ENCODE measurements at places on chromosomes 12 and 14. TPM values are rescaled to one million over a fixed set of nuclear protein-coding genes. Genes with fewer than 3 reads are reported as not detected.

Gene FSCB
- 0.14 TPM for total RNA-seq

Gene ITPK1
- total RNA-seq, result 28.9 TPM

DNA sequence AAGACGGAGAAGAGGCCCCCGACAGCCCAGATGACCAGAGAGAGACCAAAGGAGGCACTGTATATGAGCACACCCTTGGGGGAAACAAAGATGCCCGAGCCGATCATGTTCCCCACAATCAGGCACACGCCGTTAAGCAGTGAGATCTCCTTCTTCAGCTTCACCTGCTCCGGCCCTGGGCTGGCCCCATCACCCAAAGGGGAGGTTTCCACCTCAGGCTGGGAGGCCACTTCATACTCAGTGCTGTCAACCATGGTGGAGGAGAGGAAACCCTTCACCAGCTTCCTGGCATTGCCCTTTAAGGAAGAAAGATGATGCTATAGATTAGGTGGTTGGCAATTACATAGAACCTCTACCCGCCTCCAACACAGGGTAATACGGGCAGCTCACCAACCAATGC is 2.1 kb downstream of the SLC7A7 start:
- H3K36me3 ChIP-seq, result no peaks in the 10 kb centered on the region
- no peak overlapping the region for H3K27ac ChIP-seq
- no peaks in the 10 kb centered on the region for H3K27me3 ChIP-seq

- no peaks in the 10 kb centered on the region for H3K27me3 ChIP-seq
- H3K36me3 ChIP-seq, result no peaks in the 10 kb centered on the region
- H3K4me1 ChIP-seq, result peaks cover 6% of the 10 kb centered on the region
- no peak for DNase-seq
- H3K4me3 ChIP-seq, result no peak overlapping the region
- no peak overlapping the region for H3K27ac ChIP-seq
These were observed 37.9 kb upstream of the NCOR2 start for GRCh38 chr12:124605150-124605882.

DNA sequence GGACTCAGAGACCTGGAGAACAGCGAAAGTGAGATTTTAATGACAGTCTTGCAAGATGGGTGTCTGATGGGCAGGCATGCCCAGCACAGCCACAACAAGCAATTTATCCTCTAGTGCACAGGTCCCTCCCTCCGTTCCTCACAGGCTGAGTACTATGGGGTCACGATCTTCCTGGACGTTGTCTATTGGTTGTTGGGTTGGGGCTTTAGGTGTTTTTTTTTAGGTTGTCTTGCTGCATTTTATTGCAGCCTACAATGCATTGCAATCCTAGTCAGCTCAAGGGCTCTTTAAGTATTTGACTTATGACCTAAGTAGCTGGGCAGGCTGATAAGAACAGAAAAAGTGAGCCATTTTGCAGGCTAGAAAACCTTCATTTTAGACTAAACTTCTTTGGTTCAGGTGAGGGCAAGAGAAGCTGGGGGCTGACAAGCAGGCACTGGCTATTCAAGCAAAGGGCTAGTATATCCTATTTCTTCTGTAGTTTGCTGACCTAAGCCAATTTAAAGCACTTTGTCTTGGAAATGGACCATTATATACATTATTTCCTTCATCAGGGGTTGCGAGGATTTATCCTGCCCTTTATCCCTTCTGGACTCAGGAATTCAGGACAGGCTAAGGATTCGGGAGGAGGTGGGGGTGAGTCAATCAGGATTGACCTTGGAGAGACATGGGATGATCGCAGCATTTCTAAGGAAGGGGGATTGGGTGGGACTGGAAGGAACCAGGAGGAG is 6.0 kb downstream of the KRT7 start:
- no peak overlapping the region for H3K27ac ChIP-seq
- H3K27me3 ChIP-seq, result no peaks in the 10 kb centered on the region
- no peaks in the 10 kb centered on the region for H3K36me3 ChIP-seq
- H3K4me3 ChIP-seq, result no peak overlapping the region
- H3K4me1 ChIP-seq, result peaks cover 4% of the 10 kb centered on the region
- DNase-seq, result no peak

DNA sequence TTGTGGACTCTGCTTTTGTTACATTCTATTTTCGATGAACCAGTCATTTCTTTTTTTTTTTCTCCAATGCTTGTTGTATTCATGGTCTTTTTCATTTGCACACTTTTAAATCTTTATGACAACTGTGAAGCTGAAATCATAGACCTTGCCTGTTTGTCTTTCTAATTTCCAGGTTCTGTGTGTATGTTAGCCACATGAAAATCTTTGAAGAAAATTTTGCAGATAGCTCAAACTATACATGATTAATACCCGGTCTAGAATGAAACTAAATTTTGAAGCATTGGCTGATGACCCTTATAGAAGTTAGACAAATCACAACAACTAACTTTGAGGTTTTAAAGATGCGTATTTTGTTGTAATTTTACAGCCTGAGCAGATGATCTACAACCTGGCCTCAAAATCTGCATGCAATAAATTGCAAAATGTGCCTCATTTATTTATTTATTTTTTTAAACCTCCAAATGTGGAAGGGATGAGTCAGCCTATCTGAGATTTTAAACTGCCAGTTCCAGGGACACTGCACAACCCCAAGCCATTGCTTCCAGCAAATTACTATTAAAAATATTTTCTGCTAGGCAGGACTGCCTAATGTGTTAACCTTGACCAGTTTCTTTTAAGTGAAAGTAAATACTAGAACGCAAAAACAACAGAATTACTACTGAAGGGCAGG is 96.3 kb upstream of the NAV3 start:
- H3K27ac ChIP-seq, result no peak overlapping the region
- DNase-seq, result peak; percentile 28
- H3K36me3 ChIP-seq, result no peaks in the 10 kb centered on the region
- H3K27me3 ChIP-seq, result no peaks in the 10 kb centered on the region

DNA sequence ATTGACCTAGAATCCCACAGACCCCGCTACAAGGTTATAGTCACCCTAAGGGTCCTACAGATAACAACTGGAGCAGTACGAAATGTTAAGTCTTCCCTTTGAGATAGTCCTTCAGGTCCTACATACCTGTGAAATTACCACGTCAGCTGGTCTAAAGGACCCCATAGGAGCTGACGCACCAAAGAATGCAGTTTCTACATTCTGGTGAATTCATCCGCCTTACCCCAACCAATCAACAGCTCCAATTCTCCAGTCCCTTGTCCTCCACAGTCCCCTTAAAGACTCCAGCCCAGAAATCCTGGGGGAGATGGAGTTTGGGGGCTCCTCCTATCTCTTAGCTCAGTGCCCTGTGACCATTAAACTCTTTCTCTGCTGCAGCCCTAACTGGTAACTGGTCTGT is 36.2 kb upstream of the PRMT8 start:
- H3K27me3 ChIP-seq, result no peaks in the 10 kb centered on the region
- no peak overlapping the region for H3K4me3 ChIP-seq
- H3K27ac ChIP-seq, result no peak overlapping the region
- no peak for DNase-seq

GRCh38 chr14:34235643-34236300 is 226.3 kb downstream of the SPTSSA start:
- no peaks in the 10 kb centered on the region for H3K36me3 ChIP-seq
- no peak overlapping the region for H3K4me3 ChIP-seq
- H3K4me1 ChIP-seq, result no peaks in the 10 kb centered on the region
- no peaks in the 10 kb centered on the region for H3K27me3 ChIP-seq

- H3K36me3 ChIP-seq, result no peaks in the 10 kb centered on the region
- no peak for DNase-seq
- H3K27ac ChIP-seq, result no peak overlapping the region
- no peak overlapping the region for H3K4me3 ChIP-seq
- no peaks in the 10 kb centered on the region for H3K4me1 ChIP-seq
These were observed 31.5 kb downstream of the CFL2 start for GRCh38 chr14:34682787-34683321.

DNA sequence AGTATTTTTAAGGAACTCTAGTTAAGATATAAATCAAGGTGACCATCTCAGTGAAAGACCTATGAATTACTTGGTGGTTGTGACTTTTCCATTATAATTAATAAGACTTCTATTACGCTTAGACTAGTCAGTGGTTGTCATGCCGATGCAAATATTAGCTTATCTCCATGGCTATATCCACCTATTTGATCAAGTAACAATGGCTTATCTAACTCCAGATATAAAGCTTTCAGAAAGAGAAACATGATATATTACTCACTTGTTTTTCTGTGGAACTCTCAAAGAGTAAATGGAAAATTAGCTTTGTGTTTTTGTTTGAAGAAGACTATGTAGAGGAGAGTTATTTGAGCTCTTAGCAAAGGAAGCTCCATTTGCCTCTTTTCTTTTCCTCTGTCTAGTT is 323.8 kb upstream of the DCN start:
- no peaks in the 10 kb centered on the region for H3K27me3 ChIP-seq
- no peak overlapping the region for H3K27ac ChIP-seq
- no peaks in the 10 kb centered on the region for H3K4me1 ChIP-seq
- H3K36me3 ChIP-seq, result no peaks in the 10 kb centered on the region
- DNase-seq, result no peak

GRCh38 chr14:65833267-65833880 is 420.8 kb downstream of the FUT8 start:
- H3K27ac ChIP-seq, result no peak overlapping the region
- H3K36me3 ChIP-seq, result no peaks in the 10 kb centered on the region
- DNase-seq, result no peak
- no peaks in the 10 kb centered on the region for H3K27me3 ChIP-seq

Measured in uterus (tissue), 4 donors.